Activated CD4-positive, alpha-beta T cell treated with anti-CD3 and anti-CD28 coated beads, Interleukin-2, amount 50 U/mL, for 16 hours (primary cell): ENCODE measurements at places on chromosomes 11 and 22.

- DNase-seq = no peak
Measured at GRCh38 chr11:77884829-77885190, 63.9 kb downstream of the AAMDC start.

DNA sequence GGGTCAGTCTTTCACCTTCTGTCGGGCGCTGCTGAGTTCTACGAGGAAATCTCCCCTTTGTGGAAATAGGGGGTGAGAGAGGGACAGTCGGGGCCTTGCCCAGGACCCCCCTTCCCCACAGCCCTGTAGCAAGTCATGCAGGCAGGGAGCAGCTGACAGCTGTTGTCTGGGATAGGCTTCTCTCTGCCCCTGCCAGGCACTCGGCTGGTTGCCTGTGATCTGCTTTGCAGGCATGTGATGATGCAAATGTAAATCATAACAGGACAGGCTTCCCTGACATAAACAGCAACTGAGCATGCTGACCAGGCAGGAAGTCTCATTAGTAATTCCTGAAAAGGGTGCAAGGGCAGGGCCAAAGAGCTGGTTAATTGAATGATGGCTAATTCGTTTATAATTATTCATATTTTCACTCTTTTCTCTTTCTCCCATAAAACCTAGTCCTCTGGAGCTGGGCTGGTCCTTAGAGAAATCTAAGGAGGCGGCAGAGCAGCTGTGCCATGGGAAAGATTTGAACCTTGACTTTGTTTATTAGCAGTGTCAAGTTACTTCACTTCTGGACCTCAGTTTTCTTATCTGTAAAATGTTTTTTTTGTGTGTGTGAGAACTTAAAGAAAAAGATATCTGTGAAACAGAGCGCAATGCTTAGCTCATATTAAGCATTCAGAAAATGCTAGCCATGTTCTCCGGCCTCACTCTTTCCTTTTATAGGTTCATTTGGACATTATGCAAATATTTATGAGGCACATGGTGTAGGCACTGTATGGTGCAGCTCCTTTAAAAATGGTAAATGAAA is 129.7 kb downstream of the LDLRAD3 start:
- no peak for DNase-seq

DNA sequence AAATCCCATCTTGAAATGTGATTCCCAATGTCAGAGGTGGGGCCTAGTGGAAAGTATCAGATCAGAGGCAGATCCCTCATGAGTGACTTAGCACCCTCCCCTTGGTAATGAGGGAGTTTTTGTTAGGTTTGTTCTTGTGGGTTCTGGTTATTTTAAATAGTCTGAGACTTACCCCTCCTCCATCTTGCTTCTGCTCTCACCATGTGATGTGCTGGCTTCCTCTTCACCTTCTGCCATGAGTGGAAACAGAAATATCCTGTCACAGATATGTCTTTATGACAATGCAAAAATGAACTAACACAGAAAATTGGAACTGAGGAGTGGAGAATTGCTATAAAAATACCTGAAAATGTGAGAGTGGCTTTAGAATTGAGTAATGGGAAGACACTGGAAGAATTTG is 33.1 kb downstream of the TMEM225 start:
- DNase-seq = no peak

GRCh38 chr11:13685461-13686108 is 17.1 kb downstream of the FAR1 start:
- no peak for DNase-seq

- no peak for DNase-seq
Measured at GRCh38 chr11:56700242-56700913, 1.5 kb downstream of the OR9G1 start.

DNA sequence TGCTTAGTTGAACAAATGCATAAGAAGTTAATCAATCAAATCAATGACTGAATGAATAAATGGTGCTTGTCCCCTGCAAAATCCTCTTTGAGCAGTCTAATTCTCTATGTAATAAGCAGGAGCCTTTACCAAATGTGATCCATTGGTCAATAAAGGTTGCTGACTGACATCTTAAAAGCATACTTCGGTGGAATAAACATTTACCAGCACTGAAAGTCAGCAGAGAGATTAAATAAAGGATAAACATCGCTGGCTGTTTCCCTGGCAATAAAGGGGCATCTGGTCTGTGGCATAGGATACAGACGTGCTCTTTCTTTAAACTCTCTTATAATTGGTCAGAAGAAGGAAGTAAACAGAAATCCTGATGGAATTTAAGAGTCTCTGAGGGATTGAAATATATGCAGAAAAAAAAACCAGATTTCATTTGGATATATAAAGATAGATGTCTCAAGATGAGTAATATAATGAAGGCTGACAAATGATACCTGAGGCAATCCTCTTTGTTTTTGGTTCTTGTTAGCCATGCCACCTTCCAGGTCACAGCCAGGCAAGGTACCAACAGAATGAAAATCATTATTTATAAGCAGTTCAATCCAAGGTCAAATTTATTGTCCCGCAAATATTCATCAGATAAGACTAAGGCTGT is 578.4 kb upstream of the CCDC90B start:
- DNase-seq = no peak

- no peak for DNase-seq
Measured at GRCh38 chr11:32137263-32137662, 46.4 kb downstream of the RCN1 start.
